Naive B cell (primary cell): ENCODE measurements at places on chromosomes 1 and 21. TPM values are rescaled to one million over a fixed set of nuclear protein-coding genes. Genes with fewer than 3 reads are reported as not detected.

GRCh38 chr1:53558739-53559315 is 99.6 kb downstream of the DMRTB1 start:
- DNase-seq: no peak

The CLDN17 gene
- not detected for polyA plus RNA-seq

The NECTIN4 gene
- not detected for polyA plus RNA-seq

GRCh38 chr1:82836213-82836972 is 1035.7 kb downstream of the ADGRL2 start:
- no peak for DNase-seq

GRCh38 chr21:32108566-32108965 is 170.3 kb downstream of the MIS18A start:
- no peak for DNase-seq

- no peak for DNase-seq
Measured at GRCh38 chr21:26457817-26458216, 115.3 kb downstream of the CYYR1 start.

The S100A7A gene
- polyA plus RNA-seq: not detected

- no peak for DNase-seq
Measured at GRCh38 chr1:175320804-175321203, 128.2 kb upstream of the KIAA0040 start.

DNA sequence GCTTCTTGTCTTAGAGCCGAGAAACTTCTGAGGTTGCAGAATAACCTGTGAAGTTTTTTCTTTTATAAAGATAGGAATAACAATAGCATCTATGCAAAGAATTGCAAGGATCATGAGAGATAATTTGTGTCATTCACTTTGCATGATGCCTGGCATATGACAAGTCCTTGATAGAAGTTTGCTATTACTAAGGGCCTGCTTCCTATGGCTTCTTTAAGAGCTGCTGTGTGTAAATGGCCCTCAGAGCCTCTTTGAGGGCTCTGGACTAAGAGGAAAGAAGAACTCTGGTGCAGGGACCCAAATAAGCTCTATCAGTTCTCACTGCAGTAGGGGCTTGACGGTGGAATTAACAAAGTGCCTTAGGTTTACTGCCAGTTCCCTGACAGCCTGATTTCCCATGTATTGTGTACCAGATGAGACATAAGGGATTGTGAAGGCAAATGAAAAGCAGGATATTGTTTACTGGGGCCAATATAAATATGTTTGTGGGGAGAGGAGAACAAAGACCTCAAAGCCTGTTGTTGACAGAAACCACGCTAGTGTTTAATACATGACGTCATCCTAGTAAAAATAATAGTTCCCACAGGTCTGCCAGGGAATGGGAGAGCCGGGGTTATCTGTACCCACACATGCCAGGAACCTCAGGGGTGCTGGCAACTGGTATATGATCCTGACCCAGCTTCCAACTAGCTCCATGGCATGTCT is 131.2 kb upstream of the UBE2U start:
- DNase-seq: no peak

The SLAMF6 gene
- 256 TPM for polyA plus RNA-seq

DNA sequence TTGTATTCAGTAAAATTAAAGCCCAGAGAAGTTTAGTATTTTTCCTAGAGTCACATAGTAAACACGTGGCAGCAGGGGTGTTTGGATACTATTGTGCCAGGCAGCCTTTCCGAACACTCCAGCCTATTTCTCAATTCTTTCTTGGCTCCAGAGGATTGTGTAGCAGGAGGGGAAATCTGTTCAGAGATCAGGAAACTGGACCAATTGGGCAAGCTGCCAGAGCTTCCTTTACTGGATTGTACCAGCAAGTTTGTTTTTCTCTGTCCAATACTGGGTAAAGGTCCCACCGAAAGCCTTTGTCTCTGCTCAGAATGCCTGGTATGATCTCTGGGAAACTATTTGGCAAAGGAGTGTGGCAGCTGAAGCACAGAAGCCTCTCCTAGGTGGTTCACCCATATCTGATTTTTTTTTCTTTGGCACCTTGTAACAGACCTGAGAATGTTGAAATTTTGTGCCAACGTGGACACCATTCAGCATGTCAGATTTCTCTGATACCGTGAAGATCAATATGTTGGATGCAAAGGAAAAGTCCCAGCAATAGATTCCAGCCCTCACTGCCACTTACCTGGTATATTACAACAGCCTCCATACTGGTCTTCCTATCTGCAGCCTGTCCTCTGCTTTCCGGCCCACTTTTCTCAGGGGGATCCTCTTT is 126.2 kb downstream of the FGGY start:
- no peak for DNase-seq

The KCNA3 gene
- polyA plus RNA-seq: 38.4 TPM

The MOV10 gene
- 10.2 TPM for polyA plus RNA-seq

DNA sequence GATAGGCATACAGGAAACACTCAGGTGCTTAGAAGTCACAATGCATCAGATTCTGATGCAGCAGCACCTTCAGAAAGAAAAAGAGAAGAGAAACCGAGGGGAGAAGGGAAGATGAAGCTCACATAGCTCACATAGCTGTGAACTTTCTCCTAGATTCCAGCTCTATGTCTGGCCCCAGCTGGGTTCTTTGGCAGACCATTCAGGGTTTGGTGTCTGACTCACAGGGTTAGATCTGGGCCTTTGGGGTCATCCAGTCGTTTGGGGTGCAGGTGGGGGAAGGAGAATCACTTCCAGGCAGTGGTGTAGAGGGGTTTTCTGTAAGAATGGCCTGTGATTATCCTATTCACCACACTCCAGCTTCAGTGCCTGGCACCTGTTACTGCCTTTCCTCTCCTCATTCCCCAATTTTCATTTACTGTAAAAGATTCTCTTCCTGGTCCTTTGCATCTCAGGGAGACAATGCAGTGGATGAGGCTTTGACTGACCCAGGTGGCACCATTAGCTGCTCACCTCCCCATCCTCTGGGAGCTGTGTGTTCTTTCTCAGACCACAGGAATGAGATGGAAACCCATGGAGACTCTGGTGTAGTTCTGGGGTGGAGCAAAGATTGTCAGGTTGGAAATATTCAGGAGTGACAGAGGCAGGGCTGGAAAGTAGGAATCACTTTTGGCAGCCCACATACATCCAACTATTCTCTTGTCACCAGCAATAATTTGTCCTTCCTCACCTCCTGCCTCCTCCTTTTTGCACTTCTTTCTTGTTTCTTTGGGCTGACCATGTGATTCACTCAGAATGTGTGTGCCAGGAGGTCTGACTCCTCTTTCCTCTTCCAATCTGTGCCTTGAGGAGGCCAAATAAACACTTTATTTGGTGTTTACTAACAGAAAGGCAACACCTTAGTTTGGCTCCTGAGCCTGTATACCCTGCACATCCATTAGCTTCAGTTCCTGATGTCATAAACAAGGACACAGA is 103.3 kb downstream of the PAPPA2 start:
- DNase-seq: no peak

DNA sequence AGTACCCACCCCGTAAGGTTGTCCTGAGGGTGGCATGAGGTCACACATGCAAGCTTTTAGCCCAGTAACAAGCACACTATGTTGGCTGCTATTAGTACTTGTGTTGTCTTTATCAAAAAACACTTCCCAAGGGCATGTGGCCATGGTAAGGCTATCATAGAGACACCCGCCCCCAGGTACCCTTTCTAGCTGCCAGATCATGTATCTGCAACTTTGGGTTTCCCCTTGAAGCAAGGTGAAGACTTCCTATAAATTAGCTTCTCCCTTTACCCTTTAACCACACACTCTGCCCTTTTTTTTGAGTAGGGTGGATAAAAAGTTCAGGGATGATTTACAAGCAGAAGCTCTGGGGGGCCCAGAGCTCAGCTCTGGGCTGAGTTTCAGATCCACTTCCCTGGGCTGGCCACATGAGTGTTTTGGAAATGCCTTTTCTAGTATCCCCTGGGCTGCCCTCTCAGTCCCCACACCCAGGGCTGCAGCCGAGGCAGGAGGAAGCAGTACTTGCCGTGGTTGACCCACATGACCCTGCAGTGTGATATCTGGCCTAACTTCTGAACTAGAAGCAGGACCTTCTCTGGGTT is 2.0 kb downstream of the ZDHHC18 start:
- no peak for DNase-seq

DNA sequence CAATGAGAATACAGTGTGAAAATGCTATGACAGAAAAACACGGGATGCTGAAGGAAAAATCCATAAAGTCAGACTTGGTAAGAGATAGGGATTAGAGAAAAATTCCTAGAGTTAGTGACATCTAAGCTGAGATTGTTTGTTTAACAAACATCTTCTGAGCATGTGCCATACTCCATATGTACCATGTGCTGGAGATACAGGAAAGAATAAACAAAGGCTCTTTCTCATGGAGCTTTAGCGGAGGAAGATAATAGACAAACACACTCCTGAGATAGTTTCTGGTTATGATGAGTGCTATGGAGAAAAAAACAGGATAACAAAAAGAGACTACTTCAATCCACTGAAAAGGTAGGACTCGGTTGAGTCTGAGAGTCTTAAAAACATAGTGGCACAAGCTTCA is 22.0 kb upstream of the AIM2 start:
- DNase-seq: no peak

DNA sequence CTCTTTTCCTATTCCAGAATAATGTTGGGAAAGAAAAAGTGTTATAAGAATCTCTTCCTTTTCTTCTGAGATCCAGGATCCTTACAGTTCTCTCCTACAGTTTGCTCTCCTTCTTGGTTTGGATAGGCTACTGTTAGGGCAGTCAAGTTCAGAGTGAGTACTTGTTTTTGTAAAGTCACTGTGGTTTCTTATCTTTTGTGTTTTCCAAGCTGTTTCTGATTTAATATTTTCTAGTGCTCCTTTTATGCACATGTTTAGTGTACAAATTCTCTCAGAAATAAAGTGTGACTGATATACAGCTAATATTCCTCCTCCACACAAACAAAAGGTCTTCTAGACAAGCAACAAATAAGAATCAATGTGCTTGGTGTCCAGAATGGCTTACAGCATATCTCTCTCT is 107.7 kb downstream of the BACH1 start:
- no peak for DNase-seq

GRCh38 chr1:118842452-118843201 is 145.5 kb downstream of the TBX15 start:
- no peak for DNase-seq

DNA sequence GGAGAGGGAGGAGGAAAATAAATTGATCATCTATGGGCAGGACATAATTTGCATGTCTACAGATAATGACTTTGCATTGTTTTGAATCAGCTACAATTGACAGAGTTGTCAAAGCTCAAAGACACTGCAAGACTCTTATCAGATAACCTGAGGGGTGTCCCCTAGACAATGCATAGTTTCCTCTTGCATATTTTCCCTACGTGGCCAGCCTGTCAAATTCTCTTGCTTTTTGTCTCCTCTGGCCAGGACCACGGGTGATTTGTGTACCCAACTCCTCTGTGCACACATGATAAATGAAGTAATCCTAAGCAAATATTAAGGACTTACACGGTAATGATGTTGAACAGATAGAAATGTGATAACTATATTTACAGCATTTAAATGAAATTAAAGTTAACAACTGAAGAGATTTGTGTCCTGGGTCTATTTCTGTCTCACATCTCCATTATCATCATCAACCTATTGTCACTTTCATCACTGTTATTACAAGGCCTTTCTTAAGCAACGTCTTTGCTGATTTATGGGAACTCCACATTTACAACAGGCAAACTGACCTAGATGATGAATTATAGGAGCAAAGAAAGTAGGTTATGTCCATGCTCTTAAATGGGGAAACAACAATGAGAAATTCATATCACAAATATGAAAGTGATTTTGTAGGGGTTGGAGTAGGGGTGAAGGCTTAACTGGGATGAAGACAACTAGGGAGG is 18.8 kb downstream of the BATF3 start:
- DNase-seq: no peak

The NR5A2 gene
- not detected for polyA plus RNA-seq

GRCh38 chr1:63863145-63863544 is 89.3 kb downstream of the ROR1 start:
- no peak for DNase-seq
